ENCODE measurements at places on chromosomes 1 and 21. TPM values are rescaled to one million over a fixed set of nuclear protein-coding genes. Genes with fewer than 3 reads are reported as not detected.

IVL gene
- 1.0 TPM for total RNA-seq

STYXL2 gene
- total RNA-seq: not detected

KCNJ15 gene
- not detected for total RNA-seq

TMEM125 gene
- 8.6 TPM for total RNA-seq

MMP23B gene
- total RNA-seq: 25.9 TPM

IBA57 gene
- 13.3 TPM for total RNA-seq

ELF3 gene
- 460 TPM for total RNA-seq

CYP4Z1 gene
- not detected for total RNA-seq

CFAP141 gene
- total RNA-seq: not detected

RGS8 gene
- total RNA-seq: not detected
